ENCODE measurements at places on chromosomes 12 and 14. TPM values are rescaled to one million over a fixed set of nuclear protein-coding genes. Genes with fewer than 3 reads are reported as not detected.

Gene OTX2
- polyA plus RNA-seq: not detected

Gene CLEC14A
- polyA plus RNA-seq: 10.8 TPM

Gene SMCO3
- polyA plus RNA-seq: 2.1 TPM

Gene PRB2
- polyA plus RNA-seq: not detected

GRCh38 chr12:118682656-118683055 lies 298.7 kb upstream of the SRRM4 start:
- no peak for DNase-seq

GRCh38 chr14:92670643-92671366 lies 77.6 kb downstream of the LGMN start:
- no peak for DNase-seq

Data from left renal pelvis (tissue), 4 donors.